Activated T-cell treated with anti-CD3 and anti-CD28 coated beads, Interleukin-2, amount 50 U/mL, for 48 hours (primary cell): ENCODE measurements at places on chromosomes 4 and X.

- DNase-seq, result no peak
Observed at GRCh38 chrX:153736071-153736820, 11.6 kb downstream of the ABCD1 start.

- no peak for DNase-seq
Observed at GRCh38 chr4:25843340-25844097, 19.3 kb downstream of the SEL1L3 start.

DNA sequence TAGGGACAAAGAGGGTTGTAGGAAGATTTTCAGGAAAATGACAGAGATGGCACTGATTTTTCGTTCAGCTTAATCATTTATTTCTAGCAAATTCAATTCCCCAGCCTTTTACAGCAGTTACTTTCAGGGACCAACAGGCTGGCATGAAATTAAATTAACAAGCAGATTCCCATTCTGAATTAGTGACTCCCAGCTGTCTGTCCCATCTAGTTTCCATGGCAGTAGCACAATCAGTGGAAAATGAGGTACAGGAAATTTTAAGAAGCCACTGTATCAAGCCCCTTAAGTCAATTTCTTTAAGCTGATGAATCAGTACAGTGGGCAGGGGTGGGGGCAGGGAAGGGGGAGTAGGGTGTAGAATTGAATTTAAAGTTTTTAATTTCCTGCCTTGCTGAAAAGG is 121.1 kb upstream of the TEX13C start:
- no peak for DNase-seq

GRCh38 chr4:87130985-87131703 is 89.3 kb downstream of the KLHL8 start:
- no peak for DNase-seq

DNA sequence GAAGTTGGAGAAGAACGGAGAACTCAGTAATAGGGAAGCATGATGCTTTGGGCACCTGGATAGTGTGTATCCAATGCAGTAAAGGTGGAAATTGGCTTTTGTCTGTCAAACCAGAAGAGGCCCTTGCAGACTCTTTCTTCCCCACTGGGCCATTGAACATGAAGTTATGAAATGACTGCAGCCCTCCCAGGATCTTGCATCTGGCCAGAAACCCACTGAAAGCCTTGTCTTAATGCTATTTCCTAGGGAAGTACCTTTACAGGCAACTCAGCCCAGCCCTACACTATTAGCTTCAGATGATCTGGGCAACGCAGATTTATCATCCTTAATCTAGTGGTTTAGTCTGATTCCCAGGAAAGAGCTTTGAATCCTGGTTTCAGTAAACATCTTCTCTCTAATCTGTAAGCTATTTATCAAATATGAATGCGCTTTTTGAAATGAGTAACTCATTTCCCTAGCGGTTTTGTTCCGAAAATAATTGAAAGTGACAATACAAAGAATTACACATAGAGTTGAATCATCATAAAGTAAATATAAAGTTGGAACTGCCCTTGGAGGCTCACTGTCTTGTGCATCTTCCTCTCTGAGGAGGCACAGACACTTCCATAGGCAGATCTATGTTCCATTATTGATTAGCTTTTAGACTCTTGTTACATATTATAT is 464.1 kb downstream of the IDS start:
- no peak for DNase-seq

GRCh38 chr4:88759039-88759894 is 61.6 kb upstream of the NAP1L5 start:
- DNase-seq, result no peak

GRCh38 chrX:146189371-146189770 is 371.7 kb downstream of the SLITRK2 start:
- no peak for DNase-seq

DNA sequence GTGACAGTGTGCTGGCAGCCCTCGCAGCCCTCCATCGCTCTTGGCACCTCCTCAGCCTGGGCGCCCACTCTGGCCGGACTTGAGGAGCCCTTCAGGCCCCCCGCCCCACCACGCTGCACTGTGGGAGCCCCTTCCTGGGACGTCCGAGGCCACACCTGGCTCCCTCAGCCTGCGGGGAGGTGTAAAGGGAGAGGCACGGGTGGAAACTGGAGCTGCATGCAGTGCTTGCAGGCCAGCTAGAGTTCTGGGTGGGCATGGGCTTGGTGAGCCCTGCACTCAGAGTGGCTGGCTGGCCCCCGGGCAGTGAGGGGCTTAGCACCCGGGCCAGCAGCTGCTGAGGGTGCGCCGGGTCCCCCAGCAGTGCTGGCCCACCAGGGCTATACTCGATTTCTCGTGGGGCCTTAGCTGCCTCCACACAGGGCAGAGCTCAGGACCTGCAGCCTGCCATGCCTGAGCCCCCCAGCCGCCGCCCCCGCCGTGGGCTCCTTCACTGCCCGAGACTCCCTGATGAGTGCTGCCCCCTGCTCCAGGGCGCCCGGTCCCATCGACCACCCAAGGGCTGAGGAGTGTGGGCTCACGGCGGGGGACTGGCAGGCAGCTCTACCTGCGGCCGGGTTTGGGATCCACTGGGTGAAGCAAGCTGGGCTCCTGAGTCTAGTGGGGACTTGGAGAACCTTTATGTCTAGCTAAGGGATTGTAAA is 1672.7 kb upstream of the PCDH7 start:
- no peak for DNase-seq

DNA sequence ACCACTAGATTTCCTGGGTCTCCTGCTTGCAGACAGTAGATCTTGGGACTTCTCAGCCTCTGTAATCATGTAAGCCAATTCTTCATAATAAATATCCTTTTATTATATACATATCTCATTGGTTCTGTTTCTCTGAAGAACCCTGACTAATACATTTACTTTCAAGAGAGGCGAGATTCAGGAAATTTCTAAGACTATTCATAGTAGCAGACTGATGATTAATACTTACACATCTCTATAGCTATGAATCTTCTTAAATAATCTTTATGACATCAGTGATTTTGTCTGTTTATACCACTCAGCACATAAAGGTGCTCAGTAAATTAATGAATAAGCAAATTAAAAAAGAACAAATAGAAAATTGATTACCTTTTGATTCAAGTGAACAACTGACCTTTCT is 682.3 kb upstream of the GRID2 start:
- no peak for DNase-seq

GRCh38 chrX:112094729-112095128 is 12.2 kb upstream of the TRPC5 start:
- DNase-seq, result no peak

DNA sequence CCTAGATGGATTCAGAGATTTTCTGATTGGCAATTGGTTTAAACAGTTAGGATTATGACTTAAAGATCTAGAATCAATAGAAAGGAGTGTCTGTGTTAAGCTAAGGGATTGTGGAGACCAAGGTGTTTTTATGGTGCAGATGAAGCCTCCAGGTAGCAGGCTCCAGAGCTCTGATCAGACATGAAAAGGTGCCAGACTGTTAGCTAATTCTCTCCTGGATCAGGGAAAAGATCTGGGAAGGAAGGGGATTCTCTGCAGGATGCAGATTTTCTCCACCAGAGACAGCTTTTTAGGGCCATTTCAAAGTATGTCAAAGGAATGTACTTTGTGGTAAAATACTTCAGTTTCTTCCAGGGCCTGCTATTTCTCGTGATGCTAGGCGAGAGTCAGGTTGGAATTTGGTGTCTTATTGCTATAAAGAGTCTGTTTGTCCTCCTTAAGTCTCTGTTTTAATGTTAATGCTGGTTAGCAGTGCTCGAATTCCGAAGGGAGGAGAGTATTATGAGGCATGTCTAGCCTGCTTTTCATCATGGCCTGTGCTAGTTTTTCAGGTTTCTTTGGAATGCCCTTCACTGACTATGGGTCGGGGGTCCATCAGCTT is 12.0 kb upstream of the GPR78 start:
- no peak for DNase-seq

DNA sequence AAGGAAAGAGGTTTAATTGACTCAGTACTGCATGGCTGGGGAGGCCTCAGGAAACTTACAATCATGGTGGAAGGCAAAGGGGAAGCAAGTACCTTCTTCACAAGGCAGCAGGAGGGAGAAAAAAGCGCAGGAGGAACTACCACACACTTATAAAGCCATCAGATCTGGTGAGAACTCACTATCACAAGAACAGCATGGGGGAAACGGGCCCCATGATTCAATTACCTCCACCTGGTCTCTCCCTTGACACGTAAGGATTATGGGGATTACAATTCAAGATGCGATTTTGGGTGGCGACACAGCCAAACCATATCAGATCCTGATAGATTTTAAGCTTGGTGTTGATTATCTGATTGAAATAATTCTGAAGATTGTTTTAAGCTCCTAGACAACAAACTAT is 218.7 kb downstream of the CBR4 start:
- DNase-seq, result no peak

- no peak for DNase-seq
Observed at GRCh38 chrX:20727447-20727846, 460.7 kb upstream of the RPS6KA3 start.

- no peak for DNase-seq
Observed at GRCh38 chr4:106366026-106366425, 2.6 kb downstream of the GIMD1 start.

- DNase-seq, result no peak
Observed at GRCh38 chrX:40154250-40154852, 56.6 kb upstream of the BCOR start.

GRCh38 chrX:112877771-112878173 is 37.1 kb upstream of the AMOT start:
- no peak for DNase-seq

DNA sequence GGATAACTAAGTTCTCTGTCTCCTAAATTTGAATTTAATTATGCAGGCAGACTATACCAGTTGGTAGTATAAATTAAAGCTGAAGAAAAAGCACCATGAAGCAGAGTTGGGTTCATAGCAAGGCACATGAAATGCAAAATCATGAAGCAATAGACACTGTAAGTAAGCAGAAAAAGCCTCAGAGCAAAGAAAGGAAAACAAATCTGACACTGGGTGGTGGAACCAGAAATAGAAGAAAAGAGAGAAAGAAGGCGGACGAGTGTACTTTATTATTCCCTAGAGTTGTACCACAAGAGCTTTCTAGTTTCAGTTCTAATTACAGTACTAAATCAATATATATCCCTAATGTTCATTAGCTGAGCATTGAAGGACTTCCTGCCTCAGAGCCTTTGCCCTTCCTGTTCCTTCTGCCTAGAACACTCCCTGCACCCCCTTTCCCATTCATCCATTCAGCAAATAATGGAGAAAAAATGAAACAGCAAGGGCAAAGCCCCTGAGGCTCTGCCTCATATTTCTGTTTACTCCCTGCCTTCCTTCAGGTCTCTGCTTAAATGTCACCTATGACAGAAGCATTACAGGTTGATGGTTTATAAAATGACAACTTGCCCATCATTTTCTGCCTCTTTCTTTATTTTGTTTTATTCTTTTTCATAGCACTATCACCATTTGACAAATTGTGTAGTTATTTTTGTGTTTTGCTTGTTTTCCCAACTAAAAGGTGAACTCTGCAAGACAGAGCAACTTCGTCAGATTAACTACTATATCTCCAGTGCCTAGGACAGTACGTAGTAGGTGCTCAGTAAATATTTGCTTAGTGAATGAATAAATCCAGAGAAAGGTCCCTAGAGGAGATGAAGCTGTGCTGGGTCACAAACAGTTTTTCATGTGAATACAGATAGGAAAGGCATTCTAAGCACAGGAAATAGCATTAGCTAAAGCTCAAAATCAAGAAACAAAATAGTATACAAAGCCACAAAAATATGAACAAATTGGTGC is 154.0 kb upstream of the RASGEF1B start:
- DNase-seq, result no peak

- DNase-seq, result no peak
Observed at GRCh38 chr4:110533940-110534339, 58.0 kb downstream of the ENPEP start.

GRCh38 chr4:8459867-8460445 is 19.4 kb downstream of the TRMT44 start:
- DNase-seq, result no peak

- no peak for DNase-seq
Observed at GRCh38 chr4:91118597-91118996, 991.4 kb downstream of the CCSER1 start.

DNA sequence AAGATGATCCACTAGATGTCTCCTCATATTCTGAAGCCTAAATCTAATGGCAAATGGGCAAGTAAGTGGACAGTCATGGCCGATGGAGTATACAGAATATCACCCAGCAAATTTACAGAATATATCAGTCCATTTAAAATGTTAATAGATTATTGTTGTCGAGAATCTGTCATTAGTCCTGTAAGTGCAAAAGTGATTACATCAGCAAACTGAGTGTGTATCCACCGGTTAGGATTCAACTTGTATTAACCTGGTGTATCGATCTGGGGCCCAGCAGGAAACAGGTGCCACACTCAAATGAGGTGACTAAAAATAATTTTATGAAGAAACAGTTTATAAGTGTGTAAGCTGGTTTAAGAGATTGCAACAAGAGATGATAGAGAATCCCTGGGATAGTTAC is 367.9 kb upstream of the FAM47C start:
- no peak for DNase-seq

DNA sequence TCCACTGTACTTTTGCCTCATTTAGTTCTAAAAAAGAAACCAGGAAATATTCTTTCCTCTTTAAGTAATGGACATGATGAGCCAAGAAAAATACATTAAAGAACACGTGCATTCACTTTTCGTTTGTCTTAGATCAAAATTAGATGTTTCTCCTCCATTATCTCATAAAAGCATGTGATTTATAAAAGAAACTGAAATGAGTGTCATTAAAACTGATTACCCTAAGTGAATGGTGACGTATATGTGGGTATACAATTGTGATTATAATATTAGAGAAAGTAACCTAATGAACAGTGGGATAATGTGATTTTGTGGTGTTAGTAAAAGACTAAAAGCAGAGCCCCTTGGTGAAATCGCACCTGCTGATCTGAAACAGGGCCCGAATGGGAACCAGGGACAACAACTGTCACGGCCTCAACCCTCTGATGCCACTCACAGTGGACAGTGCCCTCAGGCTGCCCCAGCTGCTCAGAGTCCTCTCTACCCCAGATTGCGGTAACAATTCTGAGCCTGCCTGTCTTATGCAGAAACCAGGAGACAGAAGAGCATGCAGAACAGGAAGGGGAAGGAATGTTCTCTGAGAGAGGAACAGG is 25.7 kb upstream of the HS6ST2 start:
- DNase-seq, result no peak

DNA sequence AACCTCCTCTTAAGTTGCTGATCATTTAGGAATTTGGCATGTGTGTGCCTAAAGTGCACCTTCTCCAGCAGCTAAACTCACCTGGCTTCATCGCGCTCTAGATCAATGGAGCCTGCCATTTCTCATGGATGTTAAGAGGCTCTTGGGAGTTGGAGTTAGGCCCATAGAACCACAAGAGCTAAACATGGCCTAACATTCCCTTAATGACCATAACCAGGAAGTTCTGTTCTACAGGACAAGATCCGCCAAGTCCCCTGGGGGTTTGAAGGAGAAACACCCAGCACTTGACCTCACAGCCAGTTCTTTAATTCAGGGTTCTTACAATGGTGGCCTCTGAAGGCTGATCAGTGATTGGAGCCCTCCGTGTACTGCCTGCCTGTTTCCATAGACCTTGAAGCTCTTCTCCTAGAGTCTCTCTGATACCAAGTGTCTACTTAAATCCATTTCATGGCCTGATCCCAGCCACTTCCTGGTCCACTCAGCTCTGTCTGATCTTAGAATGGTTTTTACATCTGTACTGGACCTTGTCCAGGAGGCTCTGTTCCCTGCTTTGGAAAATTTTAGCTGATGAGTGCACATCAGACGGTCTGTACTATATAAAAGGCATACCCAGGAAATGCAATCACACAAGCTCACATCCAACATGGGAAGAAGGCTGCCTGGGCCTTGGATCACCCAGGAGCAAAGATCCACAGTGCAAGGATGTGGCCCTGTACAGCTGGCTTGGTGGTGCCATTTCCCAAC is 45.1 kb downstream of the RPS3A start:
- no peak for DNase-seq

- no peak for DNase-seq
Observed at GRCh38 chr4:5810151-5810550, 82.7 kb downstream of the CRMP1 start.

GRCh38 chr4:87270144-87270543 is 49.7 kb upstream of the KLHL8 start:
- DNase-seq, result no peak
